Upper lobe of right lung (tissue), 1 donor: ENCODE measurements at places on chromosomes 2 and 18. TPM values are rescaled to one million over a fixed set of nuclear protein-coding genes. Genes with fewer than 3 reads are reported as not detected.

GRCh38 chr2:39620067-39620466 lies 45.6 kb upstream of the TMEM178A start:
- H3K27ac ChIP-seq, result no peak overlapping the region
- no peaks in the 10 kb centered on the region for H3K27me3 ChIP-seq
- H3K4me1 ChIP-seq, result peaks cover 15% of the 10 kb centered on the region
- no peaks in the 10 kb centered on the region for H3K36me3 ChIP-seq
- H3K4me3 ChIP-seq, result no peak overlapping the region

- H3K27me3 ChIP-seq, result peaks cover 7% of the 10 kb centered on the region
- H3K4me1 ChIP-seq, result no peaks in the 10 kb centered on the region
- H3K36me3 ChIP-seq, result no peaks in the 10 kb centered on the region
- H3K4me3 ChIP-seq, result no peak overlapping the region
These were observed 23.2 kb upstream of the KDM3A start for GRCh38 chr2:86417961-86418360.

- no peak overlapping the region for H3K4me3 ChIP-seq
- DNase-seq, result no peak
- no peaks in the 10 kb centered on the region for H3K27me3 ChIP-seq
- H3K27ac ChIP-seq, result no peak overlapping the region
- no peaks in the 10 kb centered on the region for H3K36me3 ChIP-seq
- H3K4me1 ChIP-seq, result peaks cover 14% of the 10 kb centered on the region
These were observed 96.3 kb upstream of the TANK start for GRCh38 chr2:161063946-161064306.

DNA sequence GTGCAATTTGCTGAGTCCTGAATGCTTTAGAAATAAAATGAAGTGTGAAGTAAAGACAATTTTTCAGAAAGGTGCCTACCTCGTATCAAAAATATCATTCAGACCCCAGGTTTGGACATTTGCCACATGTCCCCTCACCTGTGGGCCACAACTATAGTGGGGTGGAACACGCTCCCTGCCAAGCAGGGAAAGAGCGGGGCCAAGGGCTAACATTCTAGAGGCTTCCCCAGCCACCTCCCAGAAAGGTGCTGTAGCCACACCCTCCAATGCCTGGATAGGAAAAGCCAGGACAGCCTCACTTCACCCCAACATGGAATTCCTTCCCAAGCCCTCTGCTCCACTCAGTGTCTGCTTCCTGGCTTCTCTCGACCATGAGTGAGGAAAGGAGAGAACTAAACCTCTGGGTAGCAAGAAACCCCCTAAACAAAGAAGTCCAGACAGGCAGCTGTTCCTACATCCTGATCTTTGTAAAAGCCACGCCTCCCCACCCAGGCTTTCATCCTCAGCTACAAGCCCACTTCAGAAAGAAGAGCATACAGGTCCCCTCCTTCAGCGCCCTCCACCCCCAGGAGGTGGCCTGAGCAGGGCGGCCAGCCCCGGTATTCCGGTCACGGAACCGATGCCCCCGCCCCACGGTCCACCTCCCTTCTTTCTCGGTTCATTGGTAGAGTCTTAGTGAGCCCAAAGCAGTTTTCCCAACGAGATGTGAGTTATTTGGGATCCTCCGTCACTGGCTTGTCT lies 2.1 kb downstream of the COL6A3 start:
- H3K27me3 ChIP-seq, result no peaks in the 10 kb centered on the region
- H3K36me3 ChIP-seq, result no peaks in the 10 kb centered on the region
- peak overlapping the region; percentile 40 for H3K4me3 ChIP-seq
- H3K4me1 ChIP-seq, result no peaks in the 10 kb centered on the region
- no peak for DNase-seq

- no peak overlapping the region for H3K27ac ChIP-seq
- peak; percentile 35 for DNase-seq
- no peaks in the 10 kb centered on the region for H3K36me3 ChIP-seq
These were observed 192.6 kb upstream of the HDAC4 start for GRCh38 chr2:239593455-239593854.

Gene PLCD4
- 1.0 TPM for total RNA-seq

GRCh38 chr2:20371323-20372025 lies 20.8 kb upstream of the PUM2 start:
- H3K36me3 ChIP-seq, result no peaks in the 10 kb centered on the region
- no peak for DNase-seq
- H3K4me3 ChIP-seq, result no peak overlapping the region
- no peak overlapping the region for H3K27ac ChIP-seq

DNA sequence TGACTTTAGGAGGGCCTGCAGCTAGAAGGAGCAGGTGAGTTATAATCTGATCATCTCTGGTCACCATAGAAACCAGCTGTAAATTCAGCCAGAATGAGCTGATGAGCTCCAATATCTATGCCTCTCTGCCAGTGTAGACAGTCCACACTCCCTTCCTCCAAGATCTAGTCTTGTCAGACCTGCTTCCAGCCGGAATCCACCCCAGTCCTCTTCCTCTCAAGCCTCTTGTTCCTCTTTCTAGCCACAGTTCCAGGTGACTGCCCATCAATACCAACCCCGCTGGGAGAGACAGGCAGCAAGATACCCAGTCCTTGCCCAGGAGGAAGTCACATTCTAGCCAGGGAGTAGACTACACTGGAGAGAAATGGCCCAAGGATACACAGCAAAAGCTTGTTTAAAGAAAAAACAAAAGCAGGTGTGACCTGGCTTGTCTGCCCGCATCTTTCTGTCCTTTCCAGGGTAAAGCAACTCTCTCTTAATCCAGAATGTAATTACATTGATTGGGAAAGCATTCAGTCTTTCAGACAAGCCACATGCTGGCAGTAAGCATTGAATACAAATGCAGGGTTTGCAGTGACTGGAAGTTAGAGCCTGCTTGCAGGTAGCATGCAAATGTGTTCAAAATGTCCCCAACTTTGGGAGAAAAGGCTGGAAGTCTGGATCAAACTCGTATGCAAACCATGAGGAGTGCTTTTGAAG lies 9.0 kb upstream of the SLC35F6 start:
- no peak for DNase-seq
- H3K27me3 ChIP-seq, result no peaks in the 10 kb centered on the region
- H3K4me3 ChIP-seq, result no peak overlapping the region
- no peaks in the 10 kb centered on the region for H3K36me3 ChIP-seq
- H3K4me1 ChIP-seq, result peaks cover 11% of the 10 kb centered on the region

Gene PAX3
- total RNA-seq, result not detected

DNA sequence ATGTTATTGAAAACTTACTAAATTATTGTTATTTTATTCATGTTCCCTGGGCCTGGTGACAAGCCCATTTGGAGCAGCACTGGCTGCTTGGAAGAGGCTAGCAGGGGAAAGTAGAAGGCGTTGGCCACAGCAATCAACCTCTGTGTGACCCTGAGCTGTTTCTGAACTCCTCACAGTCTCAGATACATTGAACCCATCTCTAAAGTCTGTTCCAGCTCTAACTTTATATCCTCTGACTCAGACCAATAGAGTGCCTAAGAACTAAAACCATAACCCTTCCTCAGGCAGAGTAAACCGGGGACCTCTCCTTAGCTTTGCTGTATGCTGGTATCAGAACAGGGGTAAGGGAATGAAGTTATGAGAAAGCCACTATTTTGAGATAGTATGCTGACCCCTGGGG lies 96.4 kb upstream of the NOL4 start:
- H3K36me3 ChIP-seq, result no peaks in the 10 kb centered on the region
- H3K27me3 ChIP-seq, result no peaks in the 10 kb centered on the region
- no peak for DNase-seq
- no peak overlapping the region for H3K4me3 ChIP-seq
- H3K27ac ChIP-seq, result no peak overlapping the region
- no peaks in the 10 kb centered on the region for H3K4me1 ChIP-seq

Gene KATNAL2
- total RNA-seq, result 3.1 TPM

DNA sequence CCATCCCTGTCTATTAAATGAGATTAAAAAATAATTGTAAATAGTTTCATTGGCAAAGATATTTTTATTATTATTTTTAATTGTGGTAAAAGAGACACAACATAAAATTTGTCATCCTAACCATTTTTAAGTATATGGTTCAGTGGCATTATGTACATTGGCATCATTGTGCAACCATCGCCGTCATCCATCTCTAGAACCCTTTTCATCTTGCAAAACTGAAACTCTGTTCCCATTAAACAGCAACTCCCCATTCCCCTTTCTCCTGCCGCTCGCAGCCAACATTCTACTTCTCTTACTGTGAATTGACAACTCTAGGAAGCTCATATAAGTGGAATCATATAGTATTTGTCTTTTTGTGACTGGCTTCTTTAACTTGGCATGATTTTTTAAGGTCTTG lies 25.3 kb downstream of the LAMA3 start:
- H3K27ac ChIP-seq, result no peak overlapping the region
- no peaks in the 10 kb centered on the region for H3K27me3 ChIP-seq
- no peak for DNase-seq
- H3K4me3 ChIP-seq, result no peak overlapping the region
- H3K36me3 ChIP-seq, result no peaks in the 10 kb centered on the region
- no peaks in the 10 kb centered on the region for H3K4me1 ChIP-seq

DNA sequence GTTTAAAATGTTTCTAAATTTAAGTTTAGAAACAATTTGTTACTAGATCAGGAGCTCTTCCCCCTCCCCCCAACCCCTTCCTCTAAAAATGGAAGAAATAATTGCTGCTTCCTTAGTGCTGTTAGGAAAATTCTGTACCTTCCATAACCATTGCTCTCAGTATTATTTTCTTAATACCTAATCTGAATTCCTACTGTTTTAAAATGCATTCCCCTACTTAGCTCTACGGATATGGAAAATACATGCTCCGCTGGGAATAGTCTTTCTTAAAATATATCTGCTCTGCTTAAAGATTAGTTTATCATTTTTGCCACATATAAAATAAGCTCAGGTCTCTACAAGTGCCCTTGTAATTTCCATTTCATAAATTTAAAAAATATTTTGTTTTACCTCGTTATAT lies 215.2 kb downstream of the TGIF1 start:
- H3K27ac ChIP-seq, result no peak overlapping the region
- no peak for DNase-seq
- H3K4me1 ChIP-seq, result peaks cover 12% of the 10 kb centered on the region
- H3K4me3 ChIP-seq, result no peak overlapping the region

- H3K4me1 ChIP-seq, result peaks cover 7% of the 10 kb centered on the region
- H3K27me3 ChIP-seq, result no peaks in the 10 kb centered on the region
- DNase-seq, result no peak
- no peak overlapping the region for H3K27ac ChIP-seq
- H3K4me3 ChIP-seq, result no peak overlapping the region
These were observed 199.6 kb downstream of the VAPA start for GRCh38 chr18:10113121-10114022.

DNA sequence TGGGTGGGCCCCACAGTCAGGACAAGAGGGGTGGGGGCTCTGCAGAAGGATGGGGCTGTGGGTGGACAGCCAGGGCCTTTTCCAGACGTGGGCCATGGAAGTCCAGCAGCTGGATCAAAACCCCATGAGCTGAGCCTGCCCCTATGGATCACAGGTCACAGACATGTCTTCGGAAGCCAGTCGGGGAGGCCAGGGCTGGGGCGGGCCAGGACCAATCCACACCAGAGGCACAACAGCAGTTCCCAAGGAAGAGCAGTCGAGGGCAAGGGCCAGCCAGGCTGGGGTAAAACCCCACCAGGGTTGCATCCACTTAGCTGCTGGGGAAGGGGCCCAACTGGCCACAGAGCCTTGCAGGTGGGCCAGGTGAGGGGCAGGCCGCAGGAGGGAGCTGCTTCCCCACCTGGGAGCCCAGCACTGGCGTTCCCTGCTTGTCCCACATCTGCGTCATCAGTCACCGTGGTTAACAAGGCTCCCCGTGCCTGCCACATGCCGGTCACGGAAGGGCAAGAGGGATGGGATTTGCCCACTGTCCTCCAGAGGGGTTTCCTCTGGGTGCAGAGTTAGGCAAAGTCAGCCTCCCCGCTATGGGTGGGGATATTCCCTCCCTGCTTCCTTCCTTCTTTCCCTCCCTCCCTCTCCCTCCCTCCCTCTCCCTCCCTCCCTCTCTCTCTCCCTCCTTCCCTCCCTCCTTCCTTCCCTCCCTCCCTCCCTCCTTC lies 46.4 kb upstream of the ODC1 start:
- H3K27ac ChIP-seq, result no peak overlapping the region
- no peaks in the 10 kb centered on the region for H3K27me3 ChIP-seq
- H3K4me1 ChIP-seq, result peaks cover 2% of the 10 kb centered on the region
- no peak overlapping the region for H3K4me3 ChIP-seq

- no peaks in the 10 kb centered on the region for H3K36me3 ChIP-seq
- H3K27ac ChIP-seq, result no peak overlapping the region
- H3K4me3 ChIP-seq, result no peak overlapping the region
These were observed 70.2 kb upstream of the PIEZO2 start for GRCh38 chr18:11219571-11219970.

DNA sequence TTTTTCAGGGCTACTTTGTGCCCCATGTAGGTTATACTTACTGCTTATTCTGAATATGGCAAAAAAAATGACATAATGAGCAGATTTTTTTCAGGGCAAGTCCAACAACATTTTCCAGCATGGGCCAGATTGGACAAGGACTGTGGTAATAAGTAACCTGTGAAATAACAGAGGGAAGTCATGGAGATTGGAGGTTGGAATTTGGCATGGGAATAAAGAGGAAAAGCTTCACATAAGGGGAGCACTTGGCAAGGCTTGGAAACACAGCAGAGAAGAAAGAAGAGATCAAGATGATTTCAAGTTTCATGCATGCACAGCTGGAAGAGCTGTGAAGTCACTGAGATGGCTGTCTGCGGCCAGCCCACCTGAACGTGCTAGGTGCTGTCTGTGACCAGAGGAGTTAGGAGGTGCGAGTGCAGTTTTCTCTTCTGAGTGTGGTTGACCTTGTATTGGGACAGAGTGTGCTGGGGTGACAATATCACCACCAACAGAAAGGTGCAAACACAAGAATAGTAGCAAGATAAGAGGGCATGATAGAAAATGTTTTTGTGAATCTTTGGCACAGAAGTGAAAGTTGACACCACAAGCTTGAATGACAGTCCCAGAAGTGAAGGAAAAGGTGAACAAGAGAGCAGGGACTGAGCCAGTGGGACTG lies 71.1 kb upstream of the DSC1 start:
- no peaks in the 10 kb centered on the region for H3K4me1 ChIP-seq
- H3K27me3 ChIP-seq, result no peaks in the 10 kb centered on the region
- DNase-seq, result no peak

DNA sequence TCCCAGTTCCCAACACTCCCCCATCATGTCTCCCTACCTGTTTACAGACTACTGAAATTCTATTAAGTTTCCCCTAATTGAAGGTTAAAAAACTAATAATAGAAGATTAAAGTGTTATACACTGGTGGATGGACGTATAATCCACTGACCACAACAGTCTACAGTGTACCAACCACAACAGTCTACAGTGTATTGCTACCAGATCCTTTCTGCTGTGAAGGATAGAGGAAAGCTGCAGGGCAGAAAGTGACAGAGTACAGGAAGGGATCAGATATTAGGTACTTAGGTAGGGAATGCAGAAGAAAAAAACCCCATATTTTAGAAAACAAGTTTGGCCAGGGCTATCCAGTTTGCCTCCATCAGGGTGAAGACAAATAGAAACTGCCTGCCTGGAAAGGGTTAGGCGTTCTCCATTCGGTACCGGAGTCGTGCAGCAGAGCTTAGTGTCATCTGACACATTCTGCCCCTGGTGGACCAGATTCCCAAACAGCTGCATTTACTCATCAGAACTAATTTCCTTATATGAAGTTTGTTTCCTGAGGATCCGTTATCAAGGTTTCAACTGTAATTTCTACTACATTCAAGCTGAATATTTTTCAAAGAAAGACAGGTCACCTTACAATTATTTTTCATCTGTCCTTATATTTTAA lies 49.9 kb downstream of the KLF7 start:
- no peak overlapping the region for H3K27ac ChIP-seq
- H3K4me1 ChIP-seq, result peaks cover 7% of the 10 kb centered on the region
- H3K27me3 ChIP-seq, result no peaks in the 10 kb centered on the region
- H3K36me3 ChIP-seq, result peaks cover 5% of the 10 kb centered on the region
- no peak for DNase-seq
